ENCODE measurements at places on chromosomes 4 and X.

GRCh38 chr4:61985426-61985825 is 785.3 kb downstream of the ADGRL3 start:
- no peak for DNase-seq

- DNase-seq = no peak
Measured at GRCh38 chr4:109276482-109277095, 25.9 kb downstream of the COL25A1 start.

- DNase-seq = no peak
Measured at GRCh38 chrX:148069759-148070503, 88.8 kb downstream of the FMR1NB start.

DNA sequence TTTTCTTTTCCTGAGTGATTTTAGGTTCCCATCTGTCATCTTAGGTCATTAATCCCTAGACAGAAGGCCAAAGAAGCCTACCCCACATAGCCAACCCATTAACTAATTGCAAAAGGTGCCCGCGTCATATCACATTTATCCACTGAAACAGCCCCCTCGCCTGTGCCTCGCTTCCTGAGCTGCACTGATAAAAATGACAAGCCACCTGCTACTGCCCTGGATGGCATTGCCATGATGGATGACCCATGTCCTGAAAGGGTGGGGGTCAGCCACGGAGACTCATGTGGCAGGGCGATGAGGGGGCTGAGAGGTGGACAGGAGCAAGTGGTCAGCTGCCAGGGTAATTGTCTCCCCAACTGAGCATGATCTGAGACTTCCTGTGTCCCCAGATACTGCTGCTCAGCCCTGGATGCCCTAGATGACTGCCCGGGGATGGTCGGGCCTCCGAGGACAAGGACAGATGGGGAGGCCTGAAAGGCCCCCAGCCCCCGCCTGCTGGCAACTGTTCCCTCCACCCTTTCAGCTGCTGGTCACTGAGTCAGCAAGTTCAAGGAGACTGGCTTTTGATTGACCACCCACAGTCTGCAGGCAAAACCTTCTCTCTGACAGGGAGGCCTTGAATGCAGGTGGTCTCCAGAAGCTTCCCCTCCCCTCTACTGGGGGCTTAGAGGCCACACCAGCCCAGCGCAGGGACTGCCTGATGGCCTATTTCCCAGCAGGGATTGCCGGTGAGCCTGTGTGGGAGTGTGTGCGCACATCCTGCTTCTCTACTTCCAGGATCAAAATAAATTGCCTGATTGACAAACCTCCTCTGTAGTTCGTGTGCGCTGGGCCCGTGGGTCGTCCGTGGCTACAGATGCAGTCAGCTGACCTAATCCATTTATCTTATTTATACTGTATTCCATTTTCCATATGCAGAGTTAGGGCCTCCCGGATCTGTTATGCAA is 496.3 kb downstream of the BCOR start:
- peak; percentile 94 for DNase-seq

DNA sequence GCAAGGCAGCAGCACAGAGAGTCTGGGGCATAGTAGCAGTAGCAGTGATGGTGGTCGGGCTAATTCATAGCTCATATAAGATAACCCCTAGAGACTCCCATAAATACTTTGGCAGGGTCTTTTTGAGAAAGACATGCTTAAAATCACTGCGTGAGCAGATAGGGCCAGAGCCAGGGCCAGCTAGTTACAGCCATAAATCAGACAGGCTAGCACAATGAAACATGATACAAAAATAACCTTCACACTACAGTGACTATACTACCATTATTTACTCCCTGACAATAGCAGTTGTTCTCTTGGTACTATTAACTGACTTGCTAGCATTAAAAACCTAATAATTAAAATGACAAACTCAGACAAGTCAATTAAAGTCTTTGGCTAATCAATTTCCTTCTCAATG is 295.9 kb downstream of the SMARCA1 start:
- DNase-seq = no peak

DNA sequence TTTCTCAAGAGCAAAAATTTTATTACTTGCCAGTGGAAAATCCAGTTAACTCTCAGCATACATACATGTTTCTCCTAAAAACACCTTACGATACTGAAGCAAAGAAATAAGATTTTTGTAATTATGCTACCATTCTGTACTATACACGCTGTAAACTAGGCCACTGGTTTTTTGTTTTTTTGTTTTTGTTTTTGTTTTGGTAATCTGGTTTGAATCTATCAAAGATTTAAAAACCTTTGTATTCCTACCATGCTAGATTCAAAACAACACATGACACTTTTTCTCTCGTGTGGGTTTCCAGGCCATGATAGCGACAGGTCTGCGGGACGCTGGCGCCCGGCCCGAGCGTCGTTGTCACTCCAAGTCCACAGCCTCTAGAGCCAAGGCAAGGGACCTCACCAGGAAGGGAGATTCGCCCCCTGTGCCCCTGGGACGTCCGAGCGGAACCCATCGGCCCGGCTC is 723 bp downstream of the TMEM192 start:
- DNase-seq = no peak

DNA sequence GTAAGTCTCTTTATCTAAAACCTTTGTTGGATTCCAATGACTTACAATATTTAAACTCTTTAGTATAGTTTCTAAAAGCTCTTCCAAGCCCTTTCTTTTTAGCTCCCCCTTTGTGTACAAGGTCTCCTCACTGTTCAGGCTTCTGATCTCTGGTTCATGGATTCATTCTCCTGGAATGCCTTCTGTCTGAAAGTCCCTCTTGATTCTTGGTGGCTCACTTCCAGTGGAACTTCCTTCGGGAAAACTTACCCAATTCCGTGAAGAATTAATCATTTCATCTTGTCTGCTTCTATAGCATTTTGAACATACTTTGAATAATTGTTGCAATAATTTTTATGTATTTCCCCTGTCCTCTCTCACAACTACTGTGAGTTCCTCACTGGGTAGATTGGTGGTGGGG is 3.6 kb downstream of the ARHGAP24 start:
- no peak for DNase-seq

DNA sequence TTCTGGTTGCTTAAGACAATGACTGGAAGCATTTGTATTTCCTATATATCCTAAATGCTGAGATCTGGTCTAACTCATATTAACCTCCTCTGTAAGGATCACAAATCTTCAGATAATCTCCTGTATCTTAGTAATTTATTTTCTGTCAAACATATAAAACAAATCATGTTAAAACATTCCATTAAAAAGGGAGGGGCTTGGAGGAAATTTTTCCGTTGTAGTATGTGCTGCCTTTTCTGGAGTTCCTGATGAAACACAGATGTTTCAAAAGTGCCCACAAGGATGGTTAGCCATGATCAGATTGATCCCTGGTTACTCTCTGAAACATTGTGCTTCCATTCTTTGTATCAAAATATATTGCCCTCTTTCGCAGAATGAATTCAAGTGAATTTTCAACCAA is 182.1 kb downstream of the TENM3 start:
- DNase-seq = no peak

GRCh38 chr4:118814058-118814457 is 21.9 kb downstream of the SEC24D start:
- peak; percentile 50 for DNase-seq

DNA sequence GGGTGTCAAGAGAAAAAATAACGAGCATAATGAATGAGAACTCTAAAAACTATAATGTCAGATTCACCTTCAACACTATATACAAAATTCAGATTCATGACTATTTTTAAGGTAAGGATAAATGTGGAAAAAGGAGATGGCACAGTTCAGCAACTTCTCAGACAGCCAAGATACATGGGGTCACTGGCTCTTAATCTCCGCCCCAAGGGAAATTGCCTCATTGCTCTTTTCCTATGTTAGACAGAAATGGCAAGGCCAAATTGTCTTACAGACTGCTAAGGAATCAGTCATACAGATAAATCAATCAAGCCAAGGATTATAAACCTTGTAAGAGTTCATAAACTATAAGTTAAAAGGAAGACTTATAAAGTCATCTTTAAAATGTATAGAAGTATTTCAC is 183.4 kb downstream of the OPHN1 start:
- DNase-seq = no peak

GRCh38 chr4:119897260-119897659 is 169.4 kb downstream of the MAD2L1 start:
- peak; percentile 95 for DNase-seq

DNA sequence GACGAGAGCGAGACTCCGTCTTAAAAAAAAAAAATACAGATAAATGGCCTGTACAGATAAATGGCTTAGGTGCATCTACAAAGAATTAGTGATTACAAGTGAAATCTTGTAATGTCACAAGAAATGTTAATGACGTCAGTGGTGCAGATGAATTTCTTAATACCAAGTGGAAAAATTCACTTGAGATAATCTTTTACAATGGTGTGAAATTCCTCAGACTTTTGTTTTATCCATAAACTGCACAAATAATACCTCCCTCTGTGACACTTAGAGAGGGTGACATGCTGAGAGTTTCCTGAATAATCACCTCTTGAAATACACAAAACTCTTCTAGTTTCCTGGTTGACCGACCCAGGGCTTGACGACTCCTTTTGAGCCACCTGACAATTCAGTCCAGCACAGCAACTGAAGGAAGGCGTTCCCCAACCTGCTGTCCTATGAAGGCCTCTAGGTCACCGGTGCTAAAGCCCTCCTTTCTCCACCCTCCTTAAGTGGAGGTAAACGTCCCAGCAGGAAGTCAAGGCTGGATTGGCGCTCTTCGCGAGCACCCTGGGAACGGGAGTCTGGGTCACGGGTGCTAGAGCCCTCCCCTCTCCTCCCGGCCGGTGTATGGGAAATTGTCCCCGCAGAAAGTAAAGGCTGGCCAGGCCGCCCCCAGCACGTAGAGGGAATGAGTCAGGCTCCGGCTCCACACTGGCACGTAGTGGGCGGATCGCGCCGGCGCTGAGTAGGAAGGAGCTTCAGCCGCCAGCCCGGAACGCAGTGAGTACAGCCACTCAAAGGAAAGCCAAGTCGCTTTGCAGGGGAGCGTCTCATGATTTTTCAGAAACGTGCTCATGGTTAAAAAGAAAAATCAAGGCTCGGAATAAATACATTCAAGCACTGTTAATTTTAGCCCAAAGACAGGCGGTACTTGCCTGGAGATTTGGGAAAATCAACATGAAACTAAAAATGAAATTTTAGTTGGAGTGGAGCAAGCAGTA is at the start of gene TMEM144:
TMEM144 (plus strand) TSS at position 662 of the 983 bp plus-strand sequence. CDS start 2,182 bp downstream, outside the sequence.
- DNase-seq = no peak

GRCh38 chr4:13160920-13161319 is 323.2 kb downstream of the RAB28 start:
- no peak for DNase-seq

DNA sequence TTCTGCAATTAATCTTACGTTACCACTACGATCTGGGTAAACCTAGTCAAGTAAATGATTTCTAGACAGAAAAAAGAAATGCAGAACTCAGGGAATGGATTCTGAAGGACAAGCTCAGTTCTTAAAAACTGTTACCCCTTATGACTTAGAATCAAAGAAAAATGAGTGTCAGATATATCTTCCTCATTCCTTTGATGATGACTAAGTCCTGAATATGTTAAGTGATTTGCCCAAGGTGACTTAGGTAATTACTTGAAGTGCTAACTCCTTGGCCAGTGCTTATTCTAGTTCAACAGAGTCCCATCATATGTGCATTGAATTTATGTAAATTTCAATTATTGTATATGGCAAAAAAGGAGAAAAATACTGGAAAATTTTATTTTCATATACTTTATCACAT is 92.5 kb downstream of the PPEF1 start:
- no peak for DNase-seq

DNA sequence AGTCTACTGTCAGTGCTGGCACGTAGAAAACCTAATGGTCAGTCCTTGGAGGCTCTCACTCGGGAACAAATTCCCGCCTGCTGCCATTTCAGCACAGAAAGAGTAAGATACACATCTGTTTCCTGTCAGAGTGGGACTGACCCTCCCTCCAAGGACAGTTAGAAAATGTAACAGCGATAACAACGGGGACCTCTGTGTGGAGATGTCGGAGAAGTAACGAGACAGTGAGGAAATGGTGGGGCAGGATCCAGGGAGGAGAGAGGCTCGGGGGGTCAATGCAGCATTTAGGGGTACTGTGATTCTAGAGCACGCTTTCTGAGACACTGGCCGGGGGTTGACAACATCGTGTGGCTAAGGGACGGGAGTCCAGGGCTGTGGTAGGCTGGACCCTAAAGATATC is 36.0 kb upstream of the SORCS2 start:
- no peak for DNase-seq

GRCh38 chr4:102259081-102259480 is 86.2 kb downstream of the SLC39A8 start:
- no peak for DNase-seq

GRCh38 chr4:7124689-7125442 is 57.0 kb upstream of the GRPEL1 start:
- DNase-seq = no peak

DNA sequence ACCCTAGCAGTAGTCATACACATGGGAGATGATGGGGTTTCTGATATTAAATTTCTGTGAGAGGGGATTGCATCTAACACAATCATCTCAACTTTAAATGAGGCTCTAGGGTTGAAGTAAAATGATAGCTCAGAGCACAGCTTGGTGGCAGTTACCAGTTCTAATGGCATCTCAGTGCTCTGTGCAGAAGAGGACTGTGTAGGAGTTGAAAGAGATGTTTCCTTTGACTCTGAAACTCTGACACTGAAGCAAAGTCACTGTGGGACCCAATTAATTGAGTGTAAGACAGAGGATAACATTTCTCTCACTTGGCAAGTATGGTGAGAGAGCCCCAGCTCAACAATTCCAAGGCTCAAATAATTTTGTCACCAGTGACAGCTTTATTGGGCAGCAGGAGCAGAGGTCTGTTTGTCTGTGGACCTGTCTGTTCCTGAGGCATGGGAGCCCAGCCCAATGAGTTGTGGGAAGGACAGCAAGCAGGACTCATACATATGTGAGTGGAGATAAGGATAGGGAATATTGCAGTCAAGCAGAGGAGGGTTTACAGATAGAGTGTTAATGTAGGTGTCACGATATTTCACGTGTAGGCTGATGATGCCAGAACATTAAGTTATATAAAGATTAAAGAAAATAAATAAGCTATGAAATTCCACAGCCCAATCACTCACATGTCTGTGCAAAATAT is 76.7 kb upstream of the NAF1 start:
- DNase-seq = no peak

GRCh38 chr4:99832321-99832720 is 15.7 kb downstream of the DAPP1 start:
- no peak for DNase-seq

- DNase-seq = no peak
Measured at GRCh38 chrX:56738670-56739069, 9.6 kb downstream of the NBDY start.

DNA sequence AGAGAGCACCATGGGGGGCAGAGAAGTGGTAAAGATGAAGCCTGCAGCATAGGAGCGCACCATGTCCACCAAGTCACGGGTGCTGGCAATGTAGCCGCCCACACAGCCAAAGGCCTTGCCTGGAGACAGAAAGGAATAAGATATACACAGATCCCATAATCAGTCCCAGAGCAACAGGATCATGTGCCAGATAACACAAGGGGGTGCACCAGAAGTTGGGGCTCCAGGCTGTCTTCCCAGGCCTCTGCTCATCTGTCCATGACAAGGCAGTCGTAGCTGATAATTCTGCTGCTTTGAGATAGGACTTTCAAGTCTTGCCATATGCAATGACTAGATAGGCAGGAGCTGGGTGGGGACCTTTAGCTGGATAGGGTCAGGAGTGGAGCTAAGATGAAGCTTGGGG is 14.7 kb downstream of the APEX2 start:
- DNase-seq = no peak
